ENCODE measurements at places on chromosomes 6 and 20. TPM values are rescaled to one million over a fixed set of nuclear protein-coding genes. Genes with fewer than 3 reads are reported as not detected.

DNA sequence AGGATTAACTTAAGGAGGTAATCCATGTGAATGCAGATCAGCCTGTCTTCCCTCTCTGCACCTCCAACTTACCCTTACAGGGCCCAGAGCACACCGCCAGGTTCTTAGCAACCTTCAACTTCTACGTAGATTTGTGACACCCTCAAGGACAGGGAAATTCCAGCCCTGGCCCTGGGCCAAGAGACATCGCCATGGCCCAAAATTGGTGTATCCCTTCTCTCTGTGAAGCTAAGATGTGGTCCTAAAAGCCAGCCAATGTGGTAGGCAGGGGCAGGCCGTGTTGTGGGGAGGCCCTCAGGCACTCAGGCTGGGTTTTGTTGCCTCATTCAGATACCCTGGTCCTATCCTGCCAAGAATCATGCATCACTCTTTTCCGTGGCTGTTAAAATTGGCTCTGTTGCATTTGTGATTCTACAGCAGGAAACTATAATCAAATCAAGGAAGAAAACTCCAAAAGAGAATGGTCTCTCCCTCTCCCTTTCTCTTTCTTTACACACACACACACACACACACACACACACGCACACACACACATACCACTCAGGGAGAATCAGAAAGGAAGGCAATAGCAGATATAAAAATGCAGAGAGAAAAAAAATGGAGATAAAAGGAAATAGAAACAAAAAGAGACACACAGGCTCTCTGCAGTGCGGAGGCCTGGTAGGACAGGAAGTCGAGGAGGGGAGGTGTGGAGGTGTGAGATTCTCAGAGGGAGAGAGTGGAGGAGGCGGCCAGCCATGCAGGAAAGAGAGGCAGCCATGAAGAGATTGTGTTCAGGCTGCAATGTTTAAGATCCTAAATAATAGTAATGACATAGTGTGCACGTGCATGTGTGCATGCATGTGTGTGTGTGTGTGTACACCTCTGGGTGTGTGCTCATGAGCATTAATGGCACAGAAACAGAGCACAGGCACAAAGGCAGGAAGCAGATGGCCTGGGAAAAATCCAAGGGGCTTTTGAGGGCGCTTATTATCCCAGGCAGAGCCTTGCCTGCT is 201.8 kb upstream of the LRFN2 start:
- no peak for DNase-seq

ITPR3 gene
- 8.2 TPM for polyA plus RNA-seq

HUS1B gene
- polyA plus RNA-seq: 0.22 TPM

- no peak for DNase-seq
Observed at GRCh38 chr6:99130897-99131873, 183.4 kb upstream of the FBXL4 start.

DNA sequence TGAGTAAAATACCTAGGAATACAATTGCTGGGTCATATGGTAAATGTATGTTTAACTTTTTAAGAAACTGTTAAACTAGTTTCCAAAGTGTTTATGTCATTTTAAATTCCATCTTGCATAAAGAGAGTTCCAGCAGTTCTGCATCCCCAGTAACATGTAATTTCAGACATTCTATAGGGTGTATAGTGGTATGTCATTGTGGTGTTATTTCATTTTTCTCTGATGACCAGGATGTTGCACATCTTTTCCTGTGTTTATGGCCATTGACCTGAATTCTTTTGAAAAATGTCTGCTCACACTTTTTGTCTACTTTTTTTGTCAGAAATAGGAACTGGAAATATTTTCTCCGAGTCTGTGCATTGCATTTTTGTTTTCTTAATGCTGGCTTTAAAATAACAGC is 128.9 kb downstream of the TMEM200A start:
- DNase-seq: no peak

DNA sequence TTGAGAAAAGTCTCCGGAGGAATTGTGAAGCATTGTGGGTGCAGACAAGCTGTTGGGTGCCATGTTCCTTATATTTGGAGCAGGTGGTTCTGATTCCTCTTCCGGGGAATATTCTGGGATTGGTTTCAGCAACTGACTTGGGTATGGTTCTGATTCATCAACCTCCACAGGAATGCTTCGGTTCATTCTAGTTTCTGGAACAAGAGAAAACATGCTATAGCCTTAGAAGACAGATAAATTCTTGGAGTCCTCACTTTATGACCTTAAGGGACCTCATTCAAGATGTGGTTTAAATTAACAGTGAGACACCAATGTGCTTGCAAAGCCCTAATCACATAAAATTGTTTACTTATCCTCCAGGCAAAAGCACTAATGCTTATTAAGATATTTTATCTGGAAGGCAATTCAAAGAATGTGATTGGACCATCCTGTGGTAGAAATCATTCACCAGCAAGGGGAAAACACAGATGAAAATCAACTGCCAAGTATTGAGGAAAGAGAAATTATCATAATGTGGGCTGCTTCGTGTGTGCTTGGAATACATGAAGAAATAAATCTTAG is 13.7 kb downstream of the TRAF3IP2 start:
- DNase-seq: no peak

GGTLC1 gene
- polyA plus RNA-seq: 0.13 TPM

DNA sequence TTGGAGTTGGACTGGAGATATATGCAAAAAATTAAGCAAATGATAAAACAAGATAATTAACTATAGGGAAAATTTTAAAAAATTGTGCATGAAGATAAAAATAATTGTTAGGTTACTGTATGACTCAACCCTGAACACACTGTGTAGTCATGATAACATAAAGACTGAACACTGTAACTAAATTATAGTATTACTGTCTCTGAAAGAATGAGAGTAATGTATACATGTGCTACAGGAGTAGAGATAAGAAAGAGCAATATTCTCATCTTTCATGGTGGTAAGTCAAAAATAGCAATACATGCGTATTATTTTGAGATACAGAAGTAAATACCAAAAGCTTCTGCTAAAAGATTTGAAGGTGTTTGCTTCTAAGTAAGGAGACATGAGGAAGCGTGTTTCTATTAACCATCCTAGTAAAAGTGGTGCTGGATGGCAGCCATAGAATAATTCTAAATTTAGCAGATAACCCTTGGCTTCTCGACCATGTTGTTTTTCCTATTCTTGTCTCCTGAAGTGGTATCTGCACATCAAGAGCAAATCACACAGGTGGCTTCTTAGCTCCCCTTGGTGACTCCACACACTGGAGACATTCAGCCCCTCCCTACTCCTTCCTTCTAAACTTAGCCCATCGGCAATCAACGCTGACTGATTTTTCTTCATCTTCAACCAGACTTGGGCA is 390.6 kb upstream of the PLCB4 start:
- no peak for DNase-seq

GRCh38 chr20:36126836-36127527 is 27.6 kb upstream of the EPB41L1 start:
- DNase-seq: no peak

DNA sequence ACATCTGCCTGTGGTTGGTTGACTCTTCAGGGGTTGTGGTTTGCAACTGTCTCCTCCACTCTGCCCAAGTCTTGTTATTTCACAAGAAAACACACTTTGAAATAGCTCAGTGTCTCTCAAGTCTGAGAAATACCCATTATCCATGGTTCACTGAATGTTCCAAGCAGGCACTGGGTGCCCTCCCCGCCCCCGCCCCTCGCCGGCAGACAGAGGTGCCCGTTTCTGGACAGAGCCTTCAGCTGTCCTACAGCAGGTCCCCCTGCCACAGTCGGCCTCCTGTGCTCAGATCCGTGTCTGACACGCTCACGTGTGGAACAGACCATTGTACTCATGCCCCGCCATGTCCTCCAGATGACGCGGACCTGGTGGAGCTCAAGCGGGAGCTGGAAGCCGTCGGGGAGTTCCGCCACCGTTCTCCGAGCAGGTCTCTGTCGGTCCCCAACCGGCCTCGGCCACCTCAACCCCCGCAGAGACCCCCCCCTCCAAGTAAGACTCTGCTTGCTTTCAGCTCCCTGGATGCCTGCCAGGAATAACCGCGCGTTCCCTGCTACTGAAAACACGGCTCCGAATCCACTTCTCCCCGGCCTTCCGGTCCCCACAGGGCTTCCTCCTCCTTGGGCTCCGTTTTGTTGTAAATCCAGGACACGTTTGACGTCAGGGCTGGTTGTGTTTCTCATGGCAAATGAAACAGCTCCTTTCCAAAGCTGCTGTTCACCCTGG is 81.4 kb downstream of the SERAC1 start:
- peak; percentile 49 for DNase-seq

DNA sequence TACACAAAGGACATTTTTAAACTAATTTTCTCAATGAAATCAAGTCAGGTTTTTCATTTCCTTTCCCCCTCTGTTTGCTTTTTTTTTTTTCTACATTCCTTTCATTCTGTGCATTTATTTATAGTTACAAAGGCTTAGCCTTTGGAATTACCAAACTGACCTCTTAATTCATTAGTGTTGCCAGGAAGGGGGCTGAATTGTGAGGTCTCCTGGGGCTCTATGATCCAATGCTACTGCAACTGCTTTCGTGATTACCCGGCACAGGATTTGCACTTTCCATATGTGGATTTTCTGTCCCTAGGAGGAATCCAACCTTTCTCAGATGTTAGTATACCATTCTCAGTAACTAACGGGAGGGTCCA is 35.3 kb downstream of the NEDD9 start:
- peak; percentile 75 for DNase-seq

DNA sequence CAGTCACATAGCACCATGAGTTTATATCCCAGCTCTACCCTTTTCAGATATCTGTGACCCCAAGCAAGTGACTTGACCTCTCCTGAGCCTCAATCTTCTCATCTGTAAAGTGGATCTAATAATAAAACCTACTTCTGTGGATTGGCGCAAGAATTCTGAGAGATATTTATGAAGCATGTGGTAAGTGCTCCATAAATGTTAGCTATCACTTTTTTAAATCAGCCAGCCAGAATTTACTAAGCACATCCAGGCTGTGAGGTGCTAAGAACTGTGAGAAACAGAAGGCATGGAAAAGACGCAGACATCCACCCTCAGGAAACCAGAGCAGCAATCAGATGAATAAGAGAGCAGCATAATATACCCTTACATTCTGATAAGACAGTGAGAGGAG is 862 bp downstream of the C20orf96 start:
- DNase-seq: no peak

DNA sequence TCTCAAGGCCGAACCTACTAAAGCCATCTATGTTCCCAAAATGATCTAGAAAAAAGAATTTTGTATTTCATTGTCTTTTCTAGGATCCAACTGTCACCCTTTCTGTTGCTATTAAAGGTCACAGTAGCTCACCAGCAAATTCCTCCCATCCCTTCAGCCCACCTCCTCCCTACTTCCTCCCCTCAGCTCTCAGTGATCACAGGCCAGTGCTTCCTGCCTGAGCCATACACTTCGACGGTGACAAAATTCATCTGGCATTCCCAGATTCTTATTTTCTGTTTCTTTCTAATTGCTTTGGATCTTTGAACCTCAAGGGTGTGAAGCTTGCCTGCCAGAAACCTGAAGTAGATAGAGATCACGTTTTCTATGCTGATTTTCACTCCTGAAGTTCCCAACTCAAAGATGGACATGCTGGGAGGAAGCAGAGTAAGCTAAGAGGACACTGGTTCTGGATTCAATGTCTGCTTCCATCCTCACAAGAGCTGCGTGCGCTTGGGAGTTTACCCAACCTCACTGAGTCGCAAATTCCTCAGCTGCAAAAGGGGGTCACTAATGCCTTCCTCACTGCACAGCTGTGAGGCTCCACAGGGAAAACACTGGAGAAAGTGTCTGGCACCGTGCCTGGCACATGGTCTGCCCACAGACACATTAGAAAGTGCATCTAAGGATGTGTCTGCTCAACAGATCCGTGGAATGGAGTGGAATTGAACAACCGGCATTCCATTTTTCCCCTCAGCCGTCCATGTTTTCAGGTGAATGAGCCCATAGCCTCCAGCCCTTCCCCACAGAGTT is 34.5 kb downstream of the MDGA1 start:
- no peak for DNase-seq

- peak; percentile 62 for DNase-seq
Observed at GRCh38 chr6:88870717-88871330, 92.6 kb downstream of the RNGTT start.

COQ3 gene
- polyA plus RNA-seq: 12.4 TPM

CTAGE9 gene
- not detected for polyA plus RNA-seq

COL9A3 gene
- polyA plus RNA-seq: 30.0 TPM

All from renal pelvis (tissue), 12 donors.